ENCODE measurements at places on chromosomes 12 and 14.

GRCh38 chr12:28034271-28034670 is 61.7 kb upstream of the PTHLH start:
- DNase-seq: no peak

DNA sequence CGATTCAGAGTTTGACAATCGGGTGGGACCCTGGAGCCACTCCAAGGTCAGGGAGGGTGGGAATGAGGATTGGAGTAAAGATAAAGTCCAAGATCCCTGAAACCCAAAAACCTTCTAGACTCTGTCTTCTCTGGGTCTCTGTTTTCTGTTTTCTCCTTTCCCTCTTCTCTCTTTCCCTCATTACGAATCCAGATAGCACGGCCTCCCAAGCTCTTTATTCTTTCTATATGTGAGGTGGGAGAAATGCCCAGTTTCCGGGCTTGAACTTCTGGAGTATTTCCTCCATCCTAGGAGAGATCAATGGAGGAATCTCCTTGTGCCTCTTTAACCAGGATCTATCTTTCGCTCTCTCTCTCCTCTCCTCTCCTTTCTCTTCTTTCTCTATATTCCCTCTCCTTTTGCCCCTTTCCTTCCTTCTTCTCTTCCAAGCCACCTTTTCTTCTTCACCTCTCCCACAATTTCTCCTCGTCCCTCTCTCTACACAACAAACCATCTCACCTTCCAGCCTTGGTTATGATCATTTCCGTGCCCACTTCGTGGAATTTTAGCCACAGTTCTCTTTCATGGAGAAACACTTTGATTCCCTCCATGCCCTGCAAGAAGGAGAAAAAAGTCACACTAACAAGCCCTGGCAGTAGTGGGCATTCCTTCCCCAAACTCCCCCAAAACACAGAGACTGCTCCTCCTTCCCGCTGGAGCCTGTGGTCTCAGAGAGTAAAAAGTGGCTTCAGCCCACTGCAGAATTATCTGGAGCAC is 4.4 kb downstream of the TBX5 start:
- DNase-seq: no peak

GRCh38 chr12:1918081-1918883 is at the start of gene CACNA2D4:
TSS of gene CACNA2D4 (minus strand) at chr12:1918652. CDS start at chr12:1918473, 179 bp downstream.
- no peak for DNase-seq

- no peak for DNase-seq
Observed at GRCh38 chr14:74616507-74616906, 4.5 kb upstream of the LTBP2 start.

DNA sequence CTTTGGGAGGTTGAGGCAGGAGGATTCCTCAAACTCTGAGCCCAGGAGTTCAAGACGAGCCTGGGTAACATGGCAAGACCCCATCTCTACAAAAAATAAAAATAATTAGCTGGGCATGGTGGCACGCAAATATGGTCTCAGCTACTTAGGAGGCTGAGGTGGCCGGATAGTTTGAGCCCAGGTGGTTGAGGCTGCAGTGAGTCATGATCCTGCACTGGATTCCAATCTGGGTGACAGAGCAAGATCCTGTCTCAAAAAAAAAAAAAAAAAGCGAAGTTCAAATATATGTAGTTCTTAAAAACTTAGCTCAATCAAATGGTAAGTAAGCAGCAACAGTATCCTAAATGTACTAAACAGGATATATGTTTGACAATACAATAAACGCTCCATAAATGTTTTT is 85.5 kb upstream of the SSTR1 start:
- DNase-seq: no peak

- peak; percentile 60 for DNase-seq
Observed at GRCh38 chr12:130872179-130873096, 572 bp downstream of the RAN start.
